Common myeloid progenitor, CD34-positive (primary cell): ENCODE measurements at places on chromosomes 13 and 19.
A peak's percentile ranks its signal among the peaks of the same experiment; 100 is the strongest.

- DNase-seq, result no peak
Observed at GRCh38 chr13:93377196-93377595, 150.6 kb downstream of the GPC6 start.

GRCh38 chr19:56161534-56161933, 14.3 kb upstream of the GALP start:
- no peak for DNase-seq

- DNase-seq, result no peak
Observed at GRCh38 chr19:55912916-55913315, 19.2 kb downstream of the NLRP13 start.

DNA sequence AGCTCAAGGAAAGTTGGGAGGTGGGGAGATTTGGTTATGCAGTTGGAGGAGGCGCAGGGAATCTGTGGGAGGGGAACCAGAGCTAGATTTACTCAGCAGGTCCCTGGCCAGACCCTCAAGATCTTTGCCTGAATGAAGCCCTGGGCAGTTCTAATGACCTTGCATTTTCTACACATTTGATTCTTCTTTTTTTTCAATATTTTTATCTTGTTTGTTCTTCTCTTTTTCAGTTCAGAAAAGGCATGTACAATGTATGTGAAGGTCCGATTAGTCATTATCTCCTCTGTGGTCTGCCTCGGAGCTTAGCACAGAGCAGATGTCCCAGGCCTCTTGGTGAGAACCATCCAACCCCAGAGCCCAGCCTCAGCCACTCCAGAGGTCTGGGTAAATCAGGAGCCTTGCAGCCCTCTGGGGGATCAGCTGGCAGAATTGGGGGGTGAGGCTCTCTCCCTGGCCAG, 24.2 kb downstream of the SERP2 start:
- peak; percentile 73 for DNase-seq

GRCh38 chr19:4103080-4103433, 20.9 kb downstream of the MAP2K2 start:
- no peak for DNase-seq

- DNase-seq, result no peak
Observed at GRCh38 chr19:38893341-38893771, 6.1 kb downstream of the SIRT2 start.

GRCh38 chr13:34153428-34154180, 335.7 kb downstream of the RFC3 start:
- DNase-seq, result no peak

GRCh38 chr19:2271234-2272103, 10.5 kb downstream of the PEAK3 start:
- DNase-seq, result no peak

DNA sequence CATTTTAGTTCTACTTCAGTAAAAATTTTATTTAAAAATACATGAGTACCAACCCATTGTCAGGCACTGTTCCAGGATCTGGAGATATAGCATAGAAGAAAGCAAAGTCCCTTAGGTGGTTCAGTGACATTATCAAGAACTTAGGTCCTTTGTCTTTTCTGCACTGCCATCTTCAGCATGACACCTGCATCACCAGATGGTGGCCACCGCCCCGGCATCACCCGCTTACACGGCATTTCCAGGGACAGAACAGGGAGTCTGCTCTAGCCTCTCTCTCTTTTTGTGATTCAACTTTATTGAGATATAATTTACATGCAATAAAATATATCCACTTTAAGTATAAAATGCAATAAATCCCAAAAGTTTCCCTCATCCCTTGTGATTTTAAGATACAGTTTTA, 23.5 kb downstream of the DYRK1B start:
- DNase-seq, result no peak

- no peak for DNase-seq
Observed at GRCh38 chr13:32282096-32282711, 33.0 kb downstream of the ZAR1L start.

GRCh38 chr19:38534574-38534973, 83.2 kb downstream of the MAP4K1 start:
- DNase-seq, result no peak

DNA sequence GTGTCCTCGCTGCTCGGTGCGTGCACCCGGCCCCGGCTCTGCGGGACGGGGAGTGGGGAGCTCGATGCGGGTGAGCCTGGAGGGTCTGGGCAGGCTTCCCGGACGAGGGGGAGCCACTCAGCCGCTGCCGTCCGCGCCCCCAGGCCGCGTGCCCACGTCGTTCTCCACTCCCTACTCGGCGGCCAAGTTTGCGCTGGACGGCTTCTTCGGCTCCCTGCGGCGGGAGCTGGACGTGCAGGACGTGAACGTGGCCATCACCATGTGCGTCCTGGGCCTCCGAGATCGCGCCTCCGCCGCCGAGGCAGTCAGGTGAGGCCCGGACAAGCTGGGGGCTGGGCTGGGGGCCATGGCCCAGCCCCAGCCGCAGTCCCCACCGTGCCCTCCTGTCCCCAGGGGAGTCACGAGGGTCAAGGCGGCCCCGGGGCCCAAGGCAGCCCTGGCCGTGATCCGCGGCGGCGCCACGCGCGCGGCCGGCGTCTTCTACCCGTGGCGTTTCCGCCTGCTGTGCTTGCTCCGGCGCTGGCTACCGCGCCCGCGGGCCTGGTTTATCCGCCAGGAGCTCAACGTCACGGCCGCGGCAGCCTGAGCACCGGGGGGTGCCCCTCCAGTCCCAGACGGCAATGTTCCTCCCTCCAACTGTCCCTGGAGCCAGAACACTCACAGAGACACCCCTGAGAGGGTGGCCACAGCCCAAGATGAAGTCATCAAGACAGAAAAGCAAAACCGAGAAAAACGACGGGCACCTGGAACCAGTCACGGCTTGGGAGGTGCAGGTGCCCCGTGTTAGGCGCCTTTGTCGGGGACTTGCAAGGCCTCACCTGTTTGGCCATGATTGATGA, 2.5 kb upstream of the RPL36 start:
- DNase-seq, result no peak

DNA sequence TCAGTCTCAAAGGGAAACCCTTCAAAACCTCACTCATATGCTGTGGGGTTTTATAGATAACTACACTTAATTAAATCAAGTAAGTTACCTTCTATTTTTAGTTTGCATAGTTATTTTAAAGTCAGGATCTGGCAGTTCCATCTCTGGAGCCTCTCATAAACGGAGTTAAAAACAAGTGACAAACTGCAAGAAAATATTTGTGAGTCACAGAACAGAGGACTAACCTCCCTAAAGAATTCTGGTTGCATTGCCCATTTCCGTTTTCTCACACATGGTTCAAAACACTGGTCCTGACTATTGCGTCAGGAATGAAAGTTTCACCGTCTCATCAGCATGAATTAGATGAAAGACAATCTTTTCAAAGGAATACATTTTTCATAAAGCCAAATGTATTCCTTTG, 10.6 kb downstream of the RXFP2 start:
- DNase-seq, result no peak

GRCh38 chr13:91721413-91721812, 323.0 kb downstream of the GPC5 start:
- DNase-seq, result no peak

- DNase-seq, result peak; percentile 88
Observed at GRCh38 chr13:31038834-31039552, 106.5 kb downstream of the TEX26 start.

DNA sequence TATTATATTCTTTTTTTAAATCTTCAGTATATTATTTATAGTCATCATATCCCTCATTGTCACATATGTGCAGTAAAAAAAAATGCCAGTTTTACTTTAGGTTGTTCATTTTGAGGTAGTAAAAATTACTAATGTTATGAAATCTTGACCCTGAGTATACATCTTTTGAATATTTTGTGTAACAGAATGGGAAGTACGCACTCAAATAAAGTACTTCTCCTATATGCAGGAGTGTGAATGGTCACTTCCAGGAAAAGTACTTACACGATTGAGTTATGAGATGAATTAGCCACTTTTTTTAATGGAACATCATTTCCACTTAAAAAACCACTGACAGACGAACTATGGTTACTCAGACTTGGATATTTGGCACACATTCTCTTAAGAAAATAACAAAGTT, 58.5 kb downstream of the C13orf42 start:
- no peak for DNase-seq

DNA sequence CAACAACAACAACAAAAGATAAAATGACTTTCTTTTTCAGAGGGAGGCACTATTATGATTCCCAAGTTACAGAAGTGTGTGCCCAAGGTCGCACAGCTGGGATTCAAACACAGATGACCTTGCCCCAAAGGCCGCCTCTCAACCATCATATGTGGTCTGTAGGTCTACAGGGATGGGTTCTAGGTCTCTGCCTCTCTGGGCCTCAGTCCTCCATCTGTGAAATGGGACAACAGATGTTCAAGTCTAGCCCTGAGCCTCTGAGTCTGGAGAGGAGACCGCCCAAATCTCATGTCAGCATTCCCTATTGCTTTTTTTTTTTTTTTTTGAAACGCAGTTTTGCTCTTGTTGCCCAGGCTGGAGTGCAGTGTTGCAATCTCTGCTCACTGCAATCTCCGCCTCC, 4.9 kb downstream of the NPAS1 start:
- no peak for DNase-seq

GRCh38 chr19:44943801-44944249, 1.8 kb downstream of the APOC4 start:
- peak; percentile 59 for DNase-seq

GRCh38 chr13:76886005-76886291, 257 bp downstream of the KCTD12 start:
- peak; percentile 67 for DNase-seq

GRCh38 chr13:41939398-41939797, 21.5 kb downstream of the VWA8 start:
- no peak for DNase-seq

DNA sequence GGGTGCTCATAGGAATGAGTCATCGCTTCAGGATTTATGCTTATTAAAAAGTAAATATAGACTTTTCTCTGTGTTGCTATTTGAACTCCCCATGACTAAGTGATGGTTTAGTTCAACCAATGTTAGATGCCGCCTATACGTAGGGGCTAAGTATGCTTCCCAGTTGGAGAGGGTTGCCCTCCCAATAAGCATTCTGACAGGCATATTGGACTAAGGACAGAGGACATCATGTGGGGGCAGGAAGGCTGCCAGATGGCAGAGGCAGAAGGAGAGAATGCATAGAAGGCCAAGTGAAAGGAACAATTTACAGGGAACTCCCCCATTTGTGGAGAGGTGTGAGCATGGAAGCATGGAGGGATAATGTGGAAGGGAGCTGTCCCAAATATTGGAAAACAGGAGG, 318.4 kb upstream of the OBI1 start:
- no peak for DNase-seq

DNA sequence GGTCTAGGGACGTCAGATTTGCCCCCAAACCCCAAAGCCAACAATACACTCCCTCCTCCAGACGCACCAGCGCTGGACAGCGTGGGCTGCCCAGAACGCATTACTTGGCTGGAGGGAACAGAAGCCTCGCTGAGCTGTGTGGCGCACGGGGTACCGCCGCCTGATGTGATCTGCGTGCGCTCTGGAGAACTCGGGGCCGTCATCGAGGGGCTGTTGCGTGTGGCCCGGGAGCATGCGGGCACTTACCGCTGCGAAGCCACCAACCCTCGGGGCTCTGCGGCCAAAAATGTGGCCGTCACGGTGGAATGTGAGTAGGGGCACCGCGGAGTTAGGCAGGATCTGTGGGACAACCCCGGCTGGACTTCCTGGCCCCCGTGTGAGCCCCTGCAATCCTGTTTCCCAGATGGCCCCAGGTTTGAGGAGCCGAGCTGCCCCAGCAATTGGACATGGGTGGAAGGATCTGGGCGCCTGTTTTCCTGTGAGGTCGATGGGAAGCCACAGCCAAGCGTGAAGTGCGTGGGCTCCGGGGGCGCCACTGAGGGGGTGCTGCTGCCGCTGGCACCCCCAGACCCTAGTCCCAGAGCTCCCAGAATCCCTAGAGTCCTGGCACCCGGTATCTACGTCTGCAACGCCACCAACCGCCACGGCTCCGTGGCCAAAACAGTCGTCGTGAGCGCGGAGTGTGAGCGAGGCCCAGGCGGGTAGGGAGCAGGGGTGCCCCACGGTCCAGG, 4.0 kb downstream of the ICAM5 start:
- no peak for DNase-seq

DNA sequence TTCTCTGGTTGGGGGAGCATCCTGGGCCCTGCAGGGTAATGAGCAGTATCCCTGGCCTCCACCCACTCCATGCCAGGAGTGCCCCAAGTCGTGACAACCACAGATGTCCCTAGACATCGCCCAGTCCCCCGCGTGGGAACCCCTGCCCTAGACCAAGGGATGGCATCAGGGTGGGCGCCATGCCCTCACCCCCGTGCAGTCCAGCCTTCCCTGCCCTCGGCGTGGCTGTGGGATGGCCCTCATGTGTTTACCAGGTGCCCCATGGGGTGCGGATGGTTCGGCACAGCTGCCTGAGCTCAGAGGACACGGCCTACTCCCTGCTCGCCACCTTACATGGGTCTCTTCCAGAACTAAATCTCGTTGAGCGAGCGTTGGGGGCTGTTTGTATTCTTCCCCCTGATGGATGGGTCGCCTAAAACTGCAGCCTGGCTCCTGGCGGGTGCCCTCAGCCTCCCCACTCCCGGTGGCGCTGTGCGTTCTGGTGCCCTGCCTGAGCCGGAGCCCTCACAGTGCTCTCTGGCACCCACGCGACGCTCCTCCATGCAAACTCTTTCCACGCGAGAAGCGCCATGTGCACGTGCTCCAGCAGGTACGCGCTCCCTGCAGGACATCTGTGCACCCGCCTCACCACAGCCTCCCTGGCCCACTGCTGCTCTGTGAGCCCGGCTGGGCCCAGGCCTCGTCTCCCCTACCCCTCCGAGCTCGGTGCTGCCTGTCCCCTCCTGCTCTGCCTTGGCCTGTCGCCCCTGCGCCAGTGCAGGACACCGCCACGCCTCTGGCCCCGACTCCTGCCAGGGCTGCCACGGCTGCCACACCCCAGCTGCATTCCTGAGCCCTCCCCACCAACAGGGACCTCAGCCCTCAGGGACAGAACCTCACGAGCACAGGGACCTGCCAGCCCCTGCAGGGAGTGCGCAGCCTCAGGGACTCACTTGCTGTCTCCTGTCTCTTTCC, 145.0 kb downstream of the KDM4B start:
- no peak for DNase-seq

DNA sequence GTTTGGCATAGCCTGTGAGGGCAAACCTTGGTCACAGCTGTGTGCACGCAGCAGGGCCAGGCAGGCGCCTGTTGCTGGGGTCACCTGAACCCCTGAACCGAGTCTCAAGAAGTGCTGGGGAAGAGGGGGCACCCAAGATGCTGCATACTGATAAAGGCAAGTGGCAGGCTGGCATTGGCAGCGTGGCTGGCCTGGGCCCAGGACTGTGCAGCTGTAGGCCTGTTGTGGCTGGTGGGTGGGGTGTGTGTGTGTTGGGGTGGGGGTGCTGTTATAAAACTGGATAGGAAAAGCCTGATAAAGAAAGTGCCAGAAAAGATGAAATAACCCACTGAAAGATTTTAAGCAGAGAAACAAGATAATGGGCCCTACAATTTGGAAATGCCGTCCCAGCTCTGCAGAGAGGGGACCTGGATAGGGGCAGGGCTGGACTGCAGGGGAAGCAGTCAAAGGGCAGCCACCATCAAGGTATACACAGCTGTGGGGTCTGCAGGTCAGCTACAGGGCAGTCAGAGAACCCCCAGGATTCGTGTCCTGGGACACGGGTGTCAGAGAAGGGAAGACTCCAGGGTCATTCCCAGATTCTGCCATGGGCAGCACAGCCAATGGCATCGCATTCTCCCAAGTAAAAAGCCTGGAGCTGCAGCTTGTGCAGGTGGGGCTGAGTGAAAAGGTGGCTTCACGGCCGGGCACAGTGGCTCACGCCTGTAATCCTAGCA, 33.2 kb downstream of the CILP2 start:
- DNase-seq, result no peak
